Inflammatory macrophage (primary cell): ENCODE measurements at places on chromosomes 7 and 10.

DNA sequence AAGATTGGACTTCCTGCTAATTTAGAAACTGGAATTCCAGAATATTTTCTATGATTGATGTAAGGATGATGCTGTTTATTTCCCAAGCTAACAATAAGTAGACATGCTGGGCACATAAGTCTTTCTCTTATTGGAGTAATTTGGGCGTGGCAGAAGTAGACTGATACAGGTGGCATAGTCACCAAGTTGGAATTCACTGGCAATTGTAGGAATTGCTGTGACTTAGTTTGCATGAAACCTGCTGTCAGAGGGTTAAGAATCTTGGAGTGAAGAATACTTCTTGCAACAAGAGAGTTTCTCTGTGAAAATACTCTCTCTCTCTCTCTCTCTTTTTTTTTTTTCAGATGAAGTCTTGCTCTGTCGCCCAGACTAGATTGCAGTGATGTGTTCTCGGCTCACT, 569.7 kb downstream of the REEP3 start:
- no peak for DNase-seq

DNA sequence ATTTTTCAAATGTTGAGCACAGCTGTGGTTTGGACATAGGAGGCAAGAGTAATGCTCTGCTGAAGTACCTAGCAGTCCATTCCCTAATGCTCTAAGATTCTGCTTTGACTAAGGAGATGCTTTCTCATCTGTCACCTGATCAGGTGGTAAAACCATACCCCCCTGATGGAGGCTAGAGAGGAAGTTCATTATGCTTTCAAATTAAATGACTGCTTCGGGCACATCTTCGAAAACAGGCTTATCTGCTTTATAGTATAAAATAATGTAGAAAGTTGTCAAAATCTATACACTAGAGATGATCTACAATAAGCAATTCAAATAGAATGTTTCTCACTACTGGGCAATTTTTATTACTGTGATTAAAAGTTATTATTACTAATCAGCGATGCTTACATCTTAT, at the start of gene GNAT3:
Gene GNAT3 (minus strand): TSS at position 101 of the 400 bp plus-strand sequence. CDS start 138 bp downstream, outside the sequence.
- no peak for DNase-seq

DNA sequence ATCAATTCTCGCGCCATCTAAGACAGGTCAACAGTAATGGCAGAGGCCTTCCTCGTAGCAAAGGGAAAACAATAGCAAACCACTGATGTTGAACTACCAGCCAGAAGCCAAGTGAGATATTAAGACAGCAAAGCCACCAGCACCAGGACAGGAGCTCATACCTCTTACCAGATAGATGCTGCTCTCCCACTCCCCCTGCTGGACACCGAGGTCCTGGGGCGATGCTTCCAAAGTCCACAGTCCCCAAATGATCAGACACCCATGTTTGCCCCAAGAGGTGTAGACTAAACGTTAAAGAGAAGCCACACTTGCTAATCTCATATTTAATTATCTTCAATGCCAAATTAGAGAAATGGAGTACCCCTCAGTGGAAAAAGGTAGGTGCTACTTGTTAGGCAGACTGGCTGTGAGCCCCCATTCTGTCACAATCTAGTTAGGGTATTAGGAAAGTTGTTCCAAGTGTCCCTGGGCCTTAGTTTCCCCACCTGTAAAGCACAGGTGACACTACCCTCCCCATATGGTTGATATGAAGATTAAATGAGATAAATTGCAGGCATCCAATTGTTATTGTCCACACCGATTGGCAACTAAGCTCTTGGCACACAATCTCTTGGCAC, 39.9 kb downstream of the TOMM7 start:
- peak; percentile 67 for DNase-seq

- no peak for DNase-seq
Measured at GRCh38 chr10:101367569-101368453, 13.8 kb downstream of the BTRC start.

GRCh38 chr10:113937258-113937657, 82.8 kb downstream of the NHLRC2 start:
- DNase-seq, result no peak

GRCh38 chr7:122273117-122273516, 31.4 kb downstream of the FEZF1 start:
- no peak for DNase-seq

DNA sequence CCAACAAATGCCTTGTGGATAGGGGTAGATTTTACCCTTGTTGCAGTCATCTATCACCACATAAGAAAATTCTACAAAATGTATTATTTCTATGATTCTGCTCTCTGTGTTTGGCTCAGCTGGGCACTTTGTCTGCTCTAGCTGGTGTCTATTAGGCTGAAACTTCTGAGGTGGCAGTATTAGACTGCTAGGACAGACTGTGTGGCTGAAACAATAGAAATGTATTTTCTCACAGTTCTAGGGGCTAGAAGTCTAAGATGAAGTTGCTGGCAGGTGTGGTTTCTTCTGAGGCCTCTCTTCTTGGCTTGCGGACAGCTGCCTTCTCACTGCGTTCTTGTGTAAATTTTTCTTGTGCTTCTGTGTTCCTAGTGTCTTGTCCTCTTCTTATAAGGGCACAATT, 1139.6 kb upstream of the LRRTM3 start:
- no peak for DNase-seq

DNA sequence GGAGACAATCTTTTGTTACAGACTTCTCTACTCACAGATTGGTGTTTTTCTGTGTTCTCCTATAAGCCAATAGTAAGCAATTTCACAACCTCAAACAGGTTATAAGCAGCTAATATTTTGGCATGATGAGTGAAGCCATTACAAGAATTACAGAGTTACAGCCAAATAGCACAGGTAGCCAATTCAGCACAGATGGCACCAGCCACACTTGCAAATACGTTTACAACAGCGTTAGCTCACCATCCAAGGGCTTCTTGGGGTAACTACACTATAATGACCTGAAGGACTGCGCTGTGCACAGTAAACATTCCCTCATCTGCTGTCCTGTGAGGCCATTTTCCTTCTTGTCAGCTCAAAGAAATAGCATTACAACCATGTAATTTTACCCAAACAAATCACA, 428.6 kb downstream of the TCERG1L start:
- DNase-seq, result no peak

GRCh38 chr7:156220701-156221100, 408.4 kb upstream of the SHH start:
- DNase-seq, result no peak

- DNase-seq, result peak; percentile 19
Measured at GRCh38 chr7:1632916-1633785, 36.9 kb upstream of the ELFN1 start.

DNA sequence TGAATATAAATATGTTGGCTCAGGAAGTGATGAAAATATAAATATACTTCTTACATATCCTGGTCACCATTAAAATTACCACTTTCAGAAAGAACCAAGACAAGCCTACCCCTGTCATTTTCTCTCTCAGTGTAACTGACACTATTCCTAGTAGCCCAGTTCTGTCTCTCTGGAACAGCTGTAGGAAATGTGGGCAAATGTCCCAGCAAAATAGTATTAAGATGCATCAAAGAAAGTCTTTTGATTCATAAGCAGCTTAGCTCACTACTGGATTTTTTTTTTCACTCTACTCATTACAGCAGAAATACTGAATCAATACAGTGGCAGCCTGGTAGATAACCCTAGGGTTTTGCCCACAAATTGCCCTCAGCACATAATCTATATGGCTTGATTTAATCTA, 290.9 kb downstream of the DNAJB9 start:
- no peak for DNase-seq

- DNase-seq, result no peak
Measured at GRCh38 chr10:42955493-42955889, 121.4 kb upstream of the RET start.

DNA sequence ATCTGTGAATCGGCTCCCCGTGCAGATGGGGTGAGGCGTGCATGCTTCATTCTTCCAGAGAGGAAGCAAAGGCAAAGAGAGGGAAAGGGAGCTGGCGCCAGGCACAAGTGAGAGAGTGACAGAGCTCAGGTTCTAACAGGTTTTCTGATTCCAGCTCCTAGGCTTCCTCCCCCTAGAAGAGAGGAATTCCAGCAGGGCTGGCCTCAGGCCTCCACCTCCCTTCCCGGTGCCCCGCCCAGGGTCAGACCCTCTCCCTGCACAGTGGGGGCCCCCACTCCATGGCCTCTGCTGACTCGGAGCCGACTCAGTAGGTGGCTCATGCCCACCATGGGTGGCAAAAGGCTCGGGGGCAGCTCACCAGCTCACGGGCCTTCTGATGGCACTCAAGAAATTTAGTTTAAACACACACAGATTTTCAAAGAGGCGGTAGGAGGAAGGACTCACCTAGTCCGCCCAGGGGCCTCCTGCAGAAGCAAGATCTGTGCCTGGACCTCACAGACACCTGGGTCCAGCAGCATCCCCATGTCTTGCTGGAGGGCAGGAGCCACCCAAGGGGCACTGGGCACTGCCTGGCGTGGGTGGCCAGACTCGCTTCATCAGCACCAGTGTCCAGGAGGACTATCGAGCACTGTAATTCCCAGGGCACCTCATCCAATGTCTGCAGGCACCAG, 183.5 kb downstream of the MAD1L1 start:
- DNase-seq, result no peak

GRCh38 chr7:4882169-4883032, 1.1 kb downstream of the RADIL start:
- no peak for DNase-seq

DNA sequence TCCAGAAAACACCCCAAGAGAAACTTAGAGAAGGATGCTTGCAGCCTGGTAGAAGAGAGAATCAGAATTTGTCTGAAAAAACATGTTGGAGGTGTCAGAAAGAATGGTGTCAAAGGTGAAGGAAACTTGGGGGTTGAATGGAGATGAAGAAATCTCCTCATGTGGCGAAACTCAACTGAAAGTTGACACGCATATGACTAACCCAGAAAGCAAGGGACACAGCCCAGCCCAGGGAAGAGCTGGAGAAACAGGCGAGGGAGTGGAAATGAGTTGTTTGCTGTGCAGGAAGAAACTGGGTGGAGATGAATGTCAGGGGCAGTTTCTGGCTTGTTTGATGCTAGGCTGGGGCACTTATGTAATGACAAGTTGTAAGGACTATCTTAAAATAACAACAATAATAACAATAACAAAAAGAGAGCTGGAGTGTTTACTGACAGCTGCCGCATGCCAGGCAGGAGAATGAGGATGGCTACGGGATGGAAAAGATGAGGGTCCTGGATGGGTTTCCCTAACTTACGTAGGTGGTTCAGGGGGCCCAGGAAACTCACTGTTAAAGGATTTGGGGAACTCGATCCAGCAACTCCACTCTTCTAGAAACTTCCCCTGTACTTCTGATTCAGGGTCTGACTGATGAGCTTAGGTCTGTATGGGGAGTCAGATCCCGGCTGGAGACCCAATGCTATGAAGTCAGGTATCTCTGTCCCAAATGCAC, 57.4 kb downstream of the MAP3K8 start:
- peak; percentile 94 for DNase-seq

DNA sequence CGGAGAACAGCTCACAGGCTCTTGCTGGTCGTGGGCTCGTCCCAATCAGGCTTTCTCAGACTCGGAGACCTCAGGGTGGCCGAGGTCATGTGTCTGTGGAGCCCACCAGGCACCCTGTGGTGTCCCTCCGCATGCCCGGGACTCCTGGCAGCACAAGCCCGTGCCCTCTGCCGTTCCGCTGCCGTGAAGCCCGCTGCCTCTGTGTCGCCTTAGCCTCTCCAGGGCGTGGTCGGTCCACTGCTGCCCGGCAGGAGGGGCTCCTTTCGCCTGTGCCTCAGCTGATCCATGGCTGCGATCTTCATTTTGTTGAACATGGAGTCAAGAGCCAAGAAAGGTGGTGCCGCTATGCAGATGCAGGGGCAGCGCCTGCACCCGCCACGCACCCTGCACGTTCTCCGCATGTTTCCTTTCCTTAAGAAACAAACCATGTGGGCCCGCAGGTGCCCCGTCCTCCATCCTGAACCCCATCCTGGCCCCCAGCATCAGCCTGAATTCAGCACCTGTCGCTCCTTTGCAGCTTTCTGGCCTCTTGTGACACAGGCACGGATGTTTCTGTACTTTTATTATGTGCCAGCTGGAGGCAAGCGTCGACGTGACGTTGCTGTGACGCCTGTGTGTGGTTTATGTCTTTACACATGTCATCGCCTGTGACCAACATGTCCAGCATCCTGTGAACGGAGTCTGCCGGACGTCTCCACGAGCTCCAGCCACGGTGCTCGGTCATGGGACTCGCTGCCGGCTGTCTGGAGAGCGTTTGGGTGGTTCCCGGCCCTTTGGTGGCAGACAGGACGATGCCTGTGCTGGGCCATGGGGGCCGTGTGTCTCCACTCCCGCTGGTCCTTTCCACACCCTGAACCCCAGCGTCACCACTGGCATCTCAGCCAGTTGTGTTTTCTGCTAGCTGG, 69.9 kb downstream of the NKX6-2 start:
- DNase-seq, result no peak

- DNase-seq, result no peak
Measured at GRCh38 chr10:133242611-133243356, 5.1 kb downstream of the VENTX start.

GRCh38 chr7:96246919-96247318, 75.0 kb downstream of the SLC25A13 start:
- no peak for DNase-seq

DNA sequence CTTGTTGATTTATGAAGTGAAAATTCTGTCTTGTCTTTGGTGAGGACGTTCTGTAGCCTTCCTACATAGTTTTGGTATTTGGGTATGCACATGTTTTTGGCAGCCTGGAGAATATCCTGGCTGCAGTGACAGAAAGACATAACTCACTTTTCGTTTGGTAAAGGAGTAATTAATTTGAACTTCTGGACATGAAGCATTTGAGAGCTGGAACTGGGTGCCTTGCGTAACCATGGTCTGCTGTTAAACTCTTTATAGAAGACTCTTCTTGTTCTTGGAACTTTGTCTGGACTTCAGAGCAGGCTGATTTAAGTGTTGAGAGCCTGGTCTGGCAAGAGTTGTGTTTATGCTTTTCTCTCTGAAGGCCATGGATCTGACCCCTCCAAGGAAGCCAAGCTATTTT, 231.3 kb downstream of the LRMDA start:
- peak; percentile 2 for DNase-seq

GRCh38 chr10:105063796-105064195, 422.7 kb downstream of the SORCS3 start:
- DNase-seq, result peak; percentile 2

- no peak for DNase-seq
Measured at GRCh38 chr7:127541548-127541947, 43.8 kb downstream of the GCC1 start.

GRCh38 chr10:61001731-61002122, 57.7 kb upstream of the RHOBTB1 start:
- DNase-seq, result no peak

DNA sequence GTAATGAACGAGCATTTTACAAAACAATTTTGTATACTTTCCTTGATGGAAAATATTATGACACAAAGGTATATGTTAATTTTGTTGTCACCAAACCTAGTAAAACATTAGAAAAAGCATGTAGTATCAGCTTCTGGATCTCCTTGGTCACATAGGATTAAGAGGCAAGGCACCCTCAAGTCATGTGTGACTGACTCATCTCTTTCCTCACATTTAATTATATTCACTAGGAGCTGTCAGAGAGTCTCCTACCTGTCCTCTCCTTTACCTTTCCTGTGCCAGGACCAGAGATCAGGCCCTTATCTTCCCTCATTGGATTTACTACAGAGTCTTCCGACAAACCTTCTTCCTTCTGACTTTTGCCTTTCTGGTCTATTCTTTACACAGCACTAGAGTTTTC, 111.3 kb upstream of the RPA3 start:
- DNase-seq, result no peak
